Left renal pelvis (tissue), 4 donors: ENCODE measurements at places on chromosomes 2 and 18. TPM values are rescaled to one million over a fixed set of nuclear protein-coding genes. Genes with fewer than 3 reads are reported as not detected.

DNA sequence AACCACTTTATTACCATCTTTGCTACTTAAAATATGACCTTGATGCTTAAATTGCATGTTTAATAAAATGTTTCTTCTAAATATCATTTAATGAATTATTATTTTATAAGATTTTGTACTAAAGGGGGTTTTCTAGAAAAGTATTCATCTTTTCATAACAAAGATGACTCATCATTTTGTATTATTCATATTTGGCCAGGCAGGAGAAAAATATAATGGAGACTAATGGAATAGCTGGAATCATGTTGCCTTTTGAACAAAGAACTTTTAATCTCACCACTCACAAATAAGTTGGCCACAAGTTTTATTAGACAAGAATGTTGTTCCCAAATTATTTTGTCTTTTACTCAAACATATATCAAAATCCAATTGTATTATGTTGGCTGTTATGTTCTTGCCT is 882.4 kb downstream of the DSC3 start:
- no peak for DNase-seq

DNA sequence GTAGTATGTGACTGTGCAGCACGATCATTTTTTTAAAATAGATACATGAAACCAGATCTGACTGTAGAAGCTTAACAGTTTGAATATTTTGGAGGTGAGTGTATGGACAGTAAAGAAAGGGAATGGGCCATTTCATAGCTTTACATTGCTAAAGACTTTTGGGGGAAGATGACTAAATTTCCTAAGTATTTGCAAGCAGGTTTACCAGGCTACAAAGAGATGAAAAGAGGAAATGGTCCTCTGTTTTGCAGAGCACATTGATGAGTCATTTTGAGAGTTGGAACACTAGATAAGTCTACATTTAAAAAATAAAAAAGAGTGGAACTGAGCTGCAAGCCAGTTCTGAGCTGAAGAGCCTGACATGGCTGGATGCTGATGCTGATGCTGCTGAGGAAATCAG is 115.7 kb upstream of the LRATD1 start:
- no peak for DNase-seq

Gene DNPEP
- polyA plus RNA-seq = 62.3 TPM

DNA sequence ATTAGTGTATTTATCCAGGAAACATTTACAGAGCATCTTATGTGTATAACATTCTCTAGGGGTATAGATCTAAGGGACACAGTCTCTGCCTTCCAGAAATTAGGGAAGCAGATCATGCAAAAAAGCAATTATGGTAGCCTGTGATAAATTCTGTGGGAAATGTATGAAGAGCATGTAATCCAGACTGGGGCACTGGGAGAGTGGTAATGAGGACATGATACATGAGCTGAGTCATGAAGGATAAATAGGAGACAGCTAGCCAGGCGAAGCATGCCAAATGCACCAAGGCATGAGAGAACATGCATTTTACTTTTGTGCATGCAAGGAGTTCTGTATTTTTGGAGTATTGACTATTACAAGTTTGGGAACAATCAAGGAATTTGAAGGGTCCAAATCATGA is 8.9 kb upstream of the RPRM start:
- DNase-seq = no peak

DNA sequence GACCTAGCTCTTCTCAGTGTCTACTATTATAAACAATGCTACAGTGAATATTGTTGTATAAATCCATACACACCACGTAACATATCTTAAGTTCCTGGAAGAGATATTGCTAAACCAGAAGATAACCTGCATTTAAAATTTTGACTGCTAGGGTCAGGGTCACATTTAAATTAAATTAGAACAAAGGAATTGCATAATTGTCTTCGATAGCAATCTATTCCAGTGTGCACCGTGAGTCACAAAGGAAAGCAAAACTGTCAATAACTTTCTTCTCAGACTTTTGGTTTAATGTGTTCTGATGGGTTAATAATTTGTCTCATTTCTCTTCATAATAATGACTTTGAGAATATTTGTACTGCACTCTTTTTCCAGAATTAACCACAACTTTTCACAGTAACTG is 4.2 kb downstream of the GEN1 start:
- DNase-seq = no peak

- no peak for DNase-seq
Measured at GRCh38 chr18:21458788-21459187, 141.7 kb downstream of the ESCO1 start.
